ENCODE measurements at places on chromosomes 2 and 18.

GRCh38 chr2:54763636-54764291 lies 40.3 kb downstream of the EML6 start:
- no peak for DNase-seq

DNA sequence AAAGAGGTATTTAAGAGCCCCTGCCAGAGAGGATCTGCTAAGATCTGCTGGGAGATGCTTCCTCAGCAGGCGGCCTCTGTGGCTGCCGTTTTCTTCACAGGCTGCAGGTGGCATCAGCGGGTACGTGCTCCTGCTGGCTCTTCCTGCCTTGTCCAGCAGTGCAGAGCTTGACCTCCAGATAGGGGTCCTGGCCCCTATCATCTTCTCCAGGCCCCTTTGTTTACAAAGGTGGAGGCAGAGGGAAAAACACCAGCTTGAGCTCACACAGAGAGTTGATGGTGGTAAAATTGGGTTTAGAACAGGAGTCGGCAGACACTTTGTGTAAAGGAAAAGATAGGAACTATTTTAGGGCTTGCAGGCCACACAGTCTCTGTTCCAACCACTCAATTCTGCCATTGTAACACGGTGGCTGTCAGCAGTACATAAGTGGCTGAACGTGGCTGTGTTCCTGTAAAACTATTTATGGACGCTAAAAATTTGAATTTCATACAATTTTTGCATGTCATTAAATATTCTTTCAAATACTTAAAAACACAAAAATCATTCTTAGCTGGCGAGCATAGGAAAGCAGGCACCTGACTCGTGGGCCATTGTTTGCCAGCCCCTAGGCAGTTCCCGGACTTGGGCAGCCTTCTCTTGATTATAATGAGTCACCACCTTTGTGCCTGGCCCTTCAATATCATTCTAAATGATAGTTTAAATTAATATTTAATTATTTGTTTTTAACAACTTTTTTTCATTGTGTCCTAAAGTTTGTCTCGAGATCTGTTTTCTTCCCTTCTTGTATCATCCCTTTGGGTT lies 98.2 kb upstream of the B3GNT7 start:
- peak; percentile 68 for DNase-seq

DNA sequence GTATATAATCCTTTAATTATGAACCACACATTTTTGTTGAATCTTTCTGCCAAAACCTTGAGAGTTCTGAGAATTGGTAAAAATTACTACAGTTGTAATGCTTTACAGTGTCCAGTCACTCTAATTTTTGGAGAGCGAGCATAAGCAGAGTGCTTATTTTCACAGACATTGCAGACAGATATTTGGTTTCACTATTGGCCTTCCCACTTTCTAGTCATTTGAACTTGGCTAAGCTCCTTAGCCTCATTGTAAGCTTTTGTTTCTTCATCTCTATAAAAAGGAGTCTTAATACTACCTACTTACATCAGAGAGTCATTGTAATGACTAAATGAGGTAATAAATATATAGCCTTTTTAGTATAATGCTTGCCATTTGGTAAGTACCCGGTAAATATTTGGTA lies 80.4 kb downstream of the LCLAT1 start:
- DNase-seq, result no peak

- no peak for DNase-seq
Observed at GRCh38 chr2:62461707-62462106, 44.3 kb downstream of the TMEM17 start.

- DNase-seq, result peak; percentile 71
Observed at GRCh38 chr18:36149514-36150289, 20.0 kb downstream of the ELP2 start.

DNA sequence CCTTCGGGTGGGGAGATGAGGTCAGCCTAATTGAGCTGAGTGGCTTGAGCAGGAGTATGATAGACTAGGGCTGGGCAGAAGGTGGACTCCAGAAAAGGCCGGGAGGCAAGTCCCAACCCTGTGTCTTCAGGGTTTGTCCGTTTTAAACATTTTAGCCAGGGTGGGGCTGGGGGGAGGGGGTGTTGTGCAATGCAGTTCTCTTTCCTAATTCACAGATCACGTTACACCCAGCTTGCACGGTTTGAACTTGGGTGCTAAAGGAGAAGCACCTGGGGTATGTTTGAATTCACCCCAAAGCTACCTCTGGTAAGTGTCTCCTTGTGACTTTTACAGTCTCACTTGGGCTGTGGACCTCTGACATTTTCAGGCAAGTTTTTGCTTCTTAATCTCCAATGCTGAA lies 233.3 kb downstream of the AGAP1 start:
- no peak for DNase-seq

DNA sequence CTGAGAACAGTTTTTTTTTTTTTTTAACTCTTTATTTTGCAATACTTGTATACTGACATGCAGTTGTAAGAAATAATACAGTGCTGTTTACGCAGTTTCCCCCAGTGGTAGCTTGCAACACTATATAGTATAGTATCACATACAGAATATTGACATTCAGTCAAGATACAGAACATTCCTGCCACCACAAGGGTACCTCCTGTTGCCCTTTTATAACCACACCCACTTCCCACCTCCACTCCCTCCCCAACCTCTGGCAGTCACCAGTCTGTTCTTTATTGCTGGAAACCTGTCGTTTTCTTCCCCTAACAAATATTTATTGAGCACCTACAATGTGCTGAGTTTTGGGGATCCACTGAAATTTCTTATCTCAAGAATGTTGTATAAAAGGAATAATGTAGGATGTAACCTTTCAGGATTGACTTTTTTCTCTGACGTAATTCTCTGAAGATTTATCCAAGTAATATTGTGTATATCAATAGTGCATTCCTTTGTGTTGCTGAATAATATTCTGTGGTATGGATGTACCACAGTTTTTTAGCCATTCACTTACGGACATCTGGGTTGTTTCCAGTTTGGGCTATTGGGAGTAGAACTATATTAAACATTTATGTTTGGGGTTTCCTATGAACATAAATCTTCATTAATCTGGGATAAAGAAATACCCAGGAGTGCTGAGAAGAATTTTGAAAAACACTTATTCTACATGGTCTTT lies 51.4 kb upstream of the EML6 start:
- no peak for DNase-seq

- no peak for DNase-seq
Observed at GRCh38 chr18:57925706-57926105, 118.3 kb upstream of the NEDD4L start.

DNA sequence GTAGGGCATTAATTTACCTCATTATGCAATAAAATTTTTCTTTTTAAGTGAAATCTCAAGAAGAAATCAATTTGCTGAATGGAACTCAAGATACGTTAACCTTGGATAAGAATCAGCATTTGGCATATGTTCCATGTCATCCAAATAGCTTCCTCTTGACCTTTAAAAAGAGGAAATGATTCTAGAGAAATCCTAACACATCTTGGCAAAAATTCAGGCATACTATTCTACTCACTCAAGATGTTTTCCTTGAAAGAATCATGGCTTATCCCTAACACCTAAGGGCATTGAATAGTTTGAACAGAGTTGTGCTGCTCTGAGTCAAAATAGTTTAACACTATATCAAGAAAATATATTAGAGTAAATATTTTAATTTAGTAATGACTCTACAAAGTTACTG lies 678.0 kb downstream of the EPHA4 start:
- no peak for DNase-seq

- DNase-seq, result peak; percentile 61
Observed at GRCh38 chr2:149561309-149561926, 26.2 kb downstream of the MMADHC start.

- DNase-seq, result no peak
Observed at GRCh38 chr2:44550561-44550960, 188.8 kb downstream of the CAMKMT start.

DNA sequence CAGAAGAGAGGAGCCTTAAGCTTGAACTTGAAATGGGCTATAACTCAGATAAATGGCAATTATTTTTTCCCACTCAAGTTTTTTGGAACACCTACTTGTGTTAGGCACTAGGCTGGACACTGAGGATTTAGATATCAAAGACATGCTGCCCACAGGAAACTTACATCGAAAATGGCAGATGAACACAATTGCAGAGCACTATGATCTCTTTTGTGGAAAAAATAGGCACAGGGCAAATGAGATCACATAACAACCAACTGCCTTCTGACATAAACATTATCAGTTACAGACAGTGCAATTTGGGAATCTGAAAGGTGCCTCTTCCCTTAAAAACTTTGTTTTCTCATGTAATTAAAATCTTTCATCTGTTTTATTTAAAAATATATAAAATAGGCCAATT lies 3.8 kb upstream of the IRS1 start:
- no peak for DNase-seq

DNA sequence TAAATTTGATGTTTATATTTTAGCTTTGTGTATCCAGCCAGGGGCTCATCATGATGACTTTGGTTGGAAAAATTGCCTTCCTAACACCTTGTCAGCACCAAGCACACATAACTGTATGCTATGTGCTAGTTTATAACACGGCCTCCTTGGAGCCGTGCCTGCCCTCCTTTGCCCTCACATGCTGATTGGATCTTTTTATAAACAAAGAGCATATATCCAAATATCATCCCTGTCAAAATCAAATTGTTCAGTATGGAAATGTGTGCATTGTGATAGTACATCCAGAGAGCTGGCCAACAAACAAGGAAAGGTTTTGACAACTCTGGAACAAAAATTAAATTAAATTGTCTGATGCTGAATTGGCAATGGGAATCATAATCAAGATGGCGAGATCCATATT lies 241.5 kb downstream of the DCDC2C start:
- DNase-seq, result no peak

GRCh38 chr2:36634981-36635597 lies 37.1 kb upstream of the FEZ2 start:
- no peak for DNase-seq

- peak; percentile 56 for DNase-seq
Observed at GRCh38 chr2:33395655-33396249, 80.7 kb upstream of the RASGRP3 start.

DNA sequence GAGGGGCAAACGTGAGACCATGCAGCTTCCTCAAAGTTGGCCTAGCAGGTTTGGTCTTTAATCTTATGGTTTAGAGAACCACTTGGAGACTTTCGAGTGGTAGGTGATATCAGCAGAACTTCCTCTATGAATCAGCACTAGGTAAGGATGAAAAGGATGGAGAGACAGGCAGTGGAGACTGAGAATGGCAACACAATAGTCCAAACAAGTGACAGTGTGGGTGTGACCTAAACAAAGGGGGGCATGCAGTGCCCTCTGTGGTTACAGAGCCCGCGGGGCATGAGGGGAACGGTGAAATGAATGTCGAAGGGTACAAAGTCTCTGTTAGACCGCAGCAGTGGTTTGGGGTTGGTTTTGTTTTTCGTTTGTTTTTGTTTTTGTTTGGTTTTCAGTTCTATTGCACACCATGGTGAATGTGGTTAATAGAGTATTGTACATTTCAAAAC lies 143.9 kb downstream of the L3MBTL4 start:
- DNase-seq, result no peak

DNA sequence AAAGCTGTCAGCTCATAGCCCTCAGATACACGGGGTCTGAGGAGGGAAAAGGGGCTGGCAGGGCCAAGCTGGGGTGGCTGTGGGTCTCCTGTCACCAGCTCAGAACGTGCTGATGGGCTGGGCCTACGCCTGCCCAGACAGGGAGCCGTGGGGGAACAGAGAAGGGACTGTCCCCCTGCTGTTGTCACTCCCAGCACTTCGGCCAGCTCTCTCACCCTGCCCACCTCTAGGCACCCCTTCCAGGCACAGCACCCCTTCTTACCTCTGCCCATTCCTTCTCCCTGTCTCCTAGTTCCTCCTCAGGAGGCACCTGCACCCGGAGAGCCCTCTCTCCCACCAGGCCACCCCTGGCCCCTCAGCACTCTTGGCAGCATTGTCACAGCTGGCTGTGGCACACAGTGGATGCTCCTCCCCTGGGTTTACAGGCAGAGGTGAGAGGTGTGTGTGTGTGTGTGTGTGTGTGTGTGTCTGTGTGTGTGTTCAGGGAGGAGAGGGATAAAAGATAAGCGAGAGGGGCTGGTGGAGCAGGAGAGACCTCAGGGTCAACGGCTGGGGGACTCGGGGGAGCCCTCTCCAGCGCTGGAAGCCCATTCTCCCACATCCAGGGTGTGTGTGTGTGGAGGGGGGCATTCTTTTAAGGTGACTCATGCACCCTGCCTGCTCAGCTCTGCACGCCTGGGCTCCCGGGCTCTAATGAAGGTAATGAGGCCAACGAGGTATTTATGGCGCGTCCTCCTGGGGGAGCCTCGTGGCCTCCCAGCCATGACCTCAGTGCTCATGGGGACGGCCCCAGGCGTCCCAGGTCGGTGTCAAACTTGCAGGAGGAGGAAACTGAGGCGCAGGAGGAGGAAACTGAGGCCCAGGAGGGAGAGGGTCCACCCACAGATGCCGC lies 66.1 kb upstream of the SMAD7 start:
- DNase-seq, result peak; percentile 15

GRCh38 chr2:30393510-30393909 lies 53.5 kb upstream of the LCLAT1 start:
- DNase-seq, result no peak

DNA sequence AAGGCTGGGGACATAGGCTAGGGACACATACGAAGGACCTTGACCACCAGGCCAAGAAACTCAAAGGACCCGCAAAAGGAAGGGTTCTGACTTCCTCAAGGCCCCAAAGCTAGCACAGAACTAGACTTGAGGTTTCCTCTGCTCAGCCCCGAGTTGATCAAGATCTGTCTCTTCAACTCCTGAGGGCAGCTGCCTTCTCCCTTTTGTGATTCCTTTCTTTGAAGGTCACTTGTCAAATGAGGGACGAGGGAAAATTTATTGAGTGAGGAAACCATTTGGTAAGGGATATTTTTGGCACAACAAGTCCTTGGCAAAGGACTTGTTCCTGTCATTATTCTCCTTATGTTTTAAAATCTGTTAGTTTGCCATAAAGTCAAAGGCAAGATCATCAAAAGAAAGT lies 12.3 kb upstream of the ROCK2 start:
- DNase-seq, result no peak

- DNase-seq, result no peak
Observed at GRCh38 chr18:34867520-34867919, 157.4 kb downstream of the DTNA start.

GRCh38 chr2:24125956-24126355 lies 2.7 kb downstream of the FAM228B start:
- DNase-seq, result no peak
